ENCODE measurements at places on chromosomes 4 and X.

DNA sequence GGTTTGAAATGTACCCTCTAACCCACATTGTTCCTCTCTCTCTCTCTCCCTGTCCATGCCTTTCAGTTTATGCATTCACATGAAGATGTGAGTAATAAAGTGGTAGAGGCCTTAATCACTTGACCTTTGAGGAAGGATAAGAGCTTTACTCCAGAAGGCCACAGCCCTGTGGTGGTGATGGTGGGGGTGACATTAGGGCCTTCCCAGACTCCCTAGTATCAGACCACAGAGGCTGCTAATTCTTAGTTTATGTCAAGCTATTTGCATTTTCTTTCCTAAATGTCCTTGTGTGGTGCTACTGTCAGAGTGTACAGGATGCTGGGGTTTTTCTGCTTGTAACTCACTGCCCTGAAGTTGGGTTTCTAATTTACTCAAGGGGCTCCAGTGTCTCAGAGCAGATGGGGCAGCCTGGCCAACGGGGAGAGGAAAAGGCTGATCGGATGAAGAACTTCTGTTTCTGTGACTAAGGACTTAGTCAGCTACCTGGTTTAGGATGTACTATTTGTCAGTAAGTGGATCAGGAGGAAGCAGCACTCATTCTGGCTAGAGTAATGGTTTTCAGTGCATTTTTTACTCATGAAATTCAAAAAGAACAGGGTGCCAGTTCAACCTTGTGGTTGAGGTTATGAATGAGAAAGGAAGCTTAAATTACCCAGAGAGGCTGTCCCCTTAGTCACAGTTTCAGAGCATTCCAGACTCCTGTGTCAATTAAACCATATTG lies 509.6 kb upstream of the DIPK2B start:
- peak; percentile 93 for DNase-seq

DNA sequence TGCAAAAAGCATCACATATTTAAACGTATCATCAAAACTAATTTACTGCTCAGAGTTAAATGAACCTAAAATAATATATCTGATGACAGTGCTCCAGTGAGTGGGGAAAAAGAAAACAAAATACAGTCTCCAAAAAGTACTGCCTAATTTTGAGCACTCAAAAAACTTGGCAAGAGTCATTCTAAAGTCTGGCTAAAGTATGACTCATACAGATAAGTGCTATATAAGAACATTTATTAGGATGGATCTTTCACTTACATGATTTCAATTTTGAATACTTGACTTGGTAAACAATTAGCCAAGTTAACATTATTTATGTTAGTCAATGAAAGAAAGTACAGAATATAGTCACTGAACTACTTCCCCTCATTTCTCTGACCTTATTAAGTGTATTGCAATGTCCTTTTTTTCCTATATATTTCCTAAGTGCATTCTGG lies 27.2 kb downstream of the FBXO8 start:
- peak; percentile 64 for DNase-seq

DNA sequence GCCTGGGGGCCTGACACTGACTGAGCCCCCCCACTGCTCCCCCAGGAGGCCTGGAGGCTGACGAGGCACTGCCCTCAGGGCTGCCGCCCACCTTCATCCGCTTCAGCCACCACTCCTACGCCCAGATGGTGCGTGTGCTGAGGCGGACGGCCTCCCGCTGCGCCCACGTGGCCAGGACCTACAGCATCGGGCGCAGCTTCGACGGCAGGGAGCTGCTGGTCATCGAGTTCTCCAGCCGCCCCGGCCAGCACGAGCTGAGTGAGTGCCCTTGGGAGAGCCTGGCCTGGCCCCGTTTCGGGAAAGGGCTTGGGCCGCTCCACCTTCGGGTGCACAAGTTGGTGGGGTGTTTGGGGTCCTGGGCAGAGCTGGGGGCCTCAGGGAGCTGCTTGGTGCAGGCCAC lies 11.4 kb downstream of the CPZ start:
- DNase-seq = no peak

GRCh38 chrX:97524997-97525396 lies 641.3 kb downstream of the RPA4 start:
- DNase-seq = no peak

- no peak for DNase-seq
Measured at GRCh38 chrX:46279214-46279924, 265.9 kb downstream of the ZNF674 start.

- no peak for DNase-seq
Measured at GRCh38 chrX:45353456-45353855, 152.8 kb upstream of the DIPK2B start.

GRCh38 chrX:109312757-109313156 lies 169.1 kb downstream of the GUCY2F start:
- DNase-seq = peak; percentile 17

Measured in iris pigment epithelial cell (primary cell).